ENCODE measurements at places on chromosomes 4 and X.

GRCh38 chr4:184279496-184280061 lies 61.9 kb upstream of the ENPP6 start:
- no peak for DNase-seq

DNA sequence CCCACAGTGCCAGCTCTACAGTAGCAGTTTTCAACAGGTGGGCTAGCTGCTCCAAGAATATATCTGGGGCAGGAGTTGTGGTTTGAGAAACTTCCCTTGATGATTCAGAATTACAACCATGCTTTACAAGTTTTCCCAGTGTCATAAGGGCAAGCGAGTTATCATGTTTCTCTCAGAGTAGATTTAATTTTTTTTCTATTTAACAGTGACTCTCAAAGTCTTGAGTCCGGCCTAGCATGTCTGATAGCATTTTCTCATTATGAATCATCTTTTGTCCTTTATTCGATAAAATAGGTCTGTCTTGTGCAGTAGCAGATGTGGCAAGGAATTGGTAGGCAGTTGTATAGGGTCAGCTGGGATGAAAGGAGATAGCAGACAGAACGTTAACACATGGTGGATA lies 62.2 kb upstream of the SPANXD start:
- DNase-seq, result no peak

DNA sequence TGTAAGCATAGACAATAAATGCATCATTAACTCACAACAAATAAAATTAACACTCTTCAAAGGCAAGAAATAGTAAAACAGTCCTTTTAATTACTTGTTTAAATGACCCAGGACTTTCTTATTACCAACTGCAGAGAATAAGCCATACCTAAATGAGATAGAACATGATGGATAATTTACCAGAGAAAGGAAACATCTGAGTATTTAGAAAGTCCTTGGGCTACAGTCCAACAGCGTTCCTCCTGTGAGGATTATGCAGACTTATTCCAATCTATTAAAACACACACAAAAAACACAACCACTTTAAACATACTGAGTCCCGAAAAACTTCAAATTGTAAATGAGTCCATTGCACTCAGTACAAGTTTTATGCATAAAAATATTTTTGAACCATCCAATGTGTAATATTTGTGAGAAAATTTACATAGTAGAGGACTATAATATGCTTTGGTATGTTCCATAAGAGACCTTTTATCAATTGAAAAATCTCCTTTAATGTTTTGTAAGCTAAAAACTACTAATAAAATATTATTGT lies 129.2 kb downstream of the NR3C2 start:
- DNase-seq, result no peak

DNA sequence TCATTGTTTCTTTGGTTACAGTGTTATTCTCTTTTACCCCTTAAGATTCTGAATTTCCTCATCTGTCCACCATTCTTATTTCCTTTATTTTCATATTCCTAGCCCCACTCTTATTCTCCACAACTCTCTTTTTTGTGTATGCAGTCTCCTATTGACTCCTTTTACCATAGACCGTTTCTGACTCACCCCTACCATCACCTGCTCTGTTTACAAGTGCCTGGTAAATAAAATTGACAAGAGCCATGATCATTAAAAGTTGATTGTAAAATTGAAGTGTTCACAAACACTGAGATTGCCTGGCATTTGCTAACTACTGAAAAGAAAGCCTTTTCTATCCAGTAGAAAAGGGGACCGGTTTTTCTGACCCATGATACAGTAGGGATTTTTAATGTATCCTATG lies 54.4 kb downstream of the MRPL1 start:
- DNase-seq, result no peak

GRCh38 chr4:81723019-81723884 lies 251.5 kb upstream of the RASGEF1B start:
- DNase-seq, result no peak

DNA sequence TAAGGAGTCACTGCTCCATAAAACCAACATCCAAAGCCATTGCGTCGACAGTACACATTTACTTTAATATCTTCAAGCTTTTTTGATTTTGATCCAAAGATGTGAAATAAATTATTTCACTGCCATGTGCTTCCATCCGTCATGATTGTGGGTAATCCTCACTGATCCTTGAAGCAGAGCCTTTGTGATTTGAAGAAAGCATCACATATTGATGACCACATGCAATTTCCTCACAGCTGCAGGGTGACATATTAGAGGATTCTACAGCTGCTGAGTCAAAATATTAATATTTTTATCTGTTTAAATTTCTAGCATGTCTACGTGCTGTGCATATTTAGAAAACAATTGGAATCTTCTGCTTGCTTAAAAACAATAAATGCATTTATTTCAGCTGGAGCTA lies 196.8 kb upstream of the ANXA3 start:
- no peak for DNase-seq

DNA sequence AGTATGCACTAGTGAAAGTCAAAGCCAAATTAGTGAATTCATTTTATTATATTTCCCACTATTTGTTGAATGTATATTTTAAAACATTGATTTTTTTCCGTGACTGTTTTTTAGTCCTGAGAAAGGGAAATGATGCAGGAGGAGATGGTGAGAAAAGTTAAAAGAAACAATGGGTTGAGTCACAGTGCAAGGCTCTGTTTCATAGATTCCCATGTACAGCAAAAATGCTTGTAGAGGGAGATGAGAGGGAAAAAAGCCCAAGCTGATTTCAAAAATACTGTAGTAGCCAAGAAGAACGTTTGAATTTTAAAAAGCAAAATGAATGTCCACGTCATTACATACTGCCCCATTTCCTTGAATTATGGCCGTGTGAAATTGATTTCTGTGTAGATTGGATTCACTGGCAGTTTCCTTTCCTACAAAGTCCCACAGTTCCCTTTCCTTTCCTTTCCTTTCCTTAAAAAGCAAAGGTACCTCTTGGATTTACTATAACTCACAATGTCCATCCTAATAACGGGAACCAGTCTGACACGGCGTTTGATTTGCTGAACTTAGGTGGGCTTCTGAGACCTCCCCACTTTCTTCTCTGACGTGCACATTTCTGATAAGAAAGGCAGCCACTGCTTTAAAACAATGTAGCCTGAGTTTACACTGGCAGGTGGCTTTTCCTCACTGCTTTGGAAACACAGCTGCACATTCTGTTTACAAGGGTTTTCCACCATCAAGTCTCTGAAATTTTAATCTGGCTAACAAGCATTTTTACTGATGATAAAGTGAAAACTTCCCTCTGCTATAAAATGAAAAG lies 63.7 kb downstream of the SPCS3 start:
- DNase-seq, result no peak

DNA sequence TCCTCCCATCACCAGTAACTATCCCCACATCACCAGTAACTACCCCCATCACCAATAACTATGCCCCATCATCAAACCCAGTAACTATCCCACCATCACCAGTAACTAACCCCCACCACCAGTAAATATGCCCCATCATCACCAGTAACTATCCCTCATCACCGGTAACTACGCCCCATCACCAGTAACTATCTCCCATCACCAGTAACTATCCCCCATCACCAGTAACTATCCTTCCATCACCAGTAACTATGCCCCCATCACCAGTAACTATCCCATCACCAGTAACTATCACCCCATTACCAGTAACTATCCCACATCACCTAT lies 2.9 kb downstream of the ASMTL start:
- DNase-seq, result no peak

- no peak for DNase-seq
Observed at GRCh38 chr4:56844802-56845580, 23.5 kb upstream of the SPINK2 start.

All from stimulated activated CD8-positive, alpha-beta memory T cell treated with anti-CD3 and anti-CD28 coated beads, Interleukin-4, amount 100 ng/mL, for 1 hour (primary cell).